ENCODE measurements at places on chromosomes 16 and 17.

- DNase-seq: no peak
Measured at GRCh38 chr16:17446661-17447060, 24.1 kb downstream of the XYLT1 start.

DNA sequence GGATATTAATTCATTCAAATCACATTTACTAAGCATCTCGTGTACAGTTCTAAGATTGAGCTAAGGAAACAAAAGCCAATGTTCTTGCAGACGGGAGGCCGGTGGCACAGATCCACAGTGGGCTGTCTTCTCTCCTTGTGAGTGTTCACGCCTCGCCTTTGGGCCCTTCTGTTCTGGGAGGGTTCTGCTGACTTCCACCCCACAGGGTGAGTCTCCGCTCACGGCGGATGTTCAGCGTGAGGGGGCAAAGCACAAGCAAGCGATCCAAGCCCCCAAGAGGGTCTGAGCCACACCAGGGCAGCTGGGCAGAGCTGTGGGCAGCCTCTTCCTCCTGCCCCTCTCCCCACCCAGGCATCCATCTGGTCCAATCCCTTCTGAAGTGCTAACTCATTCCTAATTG, 84.3 kb upstream of the DOC2B start:
- DNase-seq: no peak

- DNase-seq: no peak
Measured at GRCh38 chr17:75260641-75261335, 618 bp downstream of the GGA3 start.

DNA sequence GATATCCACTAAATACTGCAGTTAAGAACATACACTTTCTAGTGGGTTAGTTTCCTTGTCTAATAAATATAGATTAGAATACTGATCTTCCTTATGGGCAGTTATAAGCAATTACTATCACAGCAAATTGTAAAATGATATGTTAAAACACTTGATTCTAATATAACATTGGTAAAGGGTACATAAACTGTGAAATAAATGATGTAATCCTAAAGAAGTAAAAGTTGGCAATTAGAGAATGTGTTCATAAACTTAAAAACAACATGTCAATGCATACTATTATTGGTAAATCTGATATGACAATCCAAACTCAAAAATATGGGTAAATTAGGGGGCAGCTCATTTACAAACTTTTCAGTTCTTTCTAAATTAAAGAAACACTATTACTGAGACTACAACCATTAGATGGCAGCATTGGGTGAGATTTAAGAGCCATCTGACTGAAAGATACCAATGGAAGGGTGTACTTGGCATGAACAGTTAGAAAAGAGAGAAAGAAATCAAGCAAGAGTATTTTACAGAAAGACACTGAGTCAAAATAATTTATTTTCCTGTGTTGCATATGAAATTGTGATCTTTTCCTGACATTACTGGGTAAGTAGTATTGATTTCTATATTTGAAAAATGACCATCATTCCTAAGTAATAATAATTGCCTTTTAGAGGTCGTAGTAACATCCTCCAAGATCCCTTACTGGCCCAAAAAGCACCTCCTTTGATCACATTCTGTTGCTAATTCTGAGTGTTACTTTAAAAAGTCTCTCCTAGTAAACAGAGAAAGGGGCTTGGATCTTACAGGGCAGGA, 119.6 kb downstream of the SPAG9 start:
- peak; percentile 54 for DNase-seq

DNA sequence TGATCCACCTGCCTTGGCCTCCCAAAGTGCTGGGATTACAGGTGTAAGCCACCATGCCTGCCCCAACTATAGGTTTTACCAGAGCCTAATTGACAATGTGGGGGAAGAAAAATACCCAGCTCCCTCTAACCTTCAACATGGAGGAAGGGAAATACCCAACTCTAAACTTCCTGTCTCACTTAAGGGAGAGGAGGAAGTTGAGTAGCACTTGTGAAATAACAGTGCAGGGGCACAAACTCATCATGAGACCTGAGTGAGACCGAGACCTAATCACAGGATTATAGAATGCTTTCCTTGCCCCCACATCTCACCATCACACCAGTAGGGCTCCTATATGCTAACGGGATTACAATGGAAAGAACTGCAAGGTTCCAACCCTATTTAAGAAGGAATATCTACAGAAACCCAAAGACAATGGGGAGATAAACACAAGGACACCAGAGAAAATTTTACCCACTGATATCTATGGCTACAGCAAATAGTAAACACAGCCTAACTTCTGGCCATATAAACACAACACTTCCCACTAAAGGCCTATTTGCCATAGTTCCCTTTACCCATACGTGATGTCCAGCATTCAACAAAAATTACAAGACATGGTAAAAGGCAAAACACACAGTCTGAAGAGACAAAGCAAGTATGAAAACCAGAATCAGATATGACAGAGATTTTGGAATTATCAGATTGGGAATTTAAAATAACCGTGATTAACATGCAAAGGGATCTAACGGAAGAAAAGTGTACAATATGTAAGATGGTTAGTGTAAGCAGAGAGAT, 26.9 kb downstream of the OR3A1 start:
- no peak for DNase-seq

- no peak for DNase-seq
Measured at GRCh38 chr17:54882950-54883349, 17.7 kb upstream of the TOM1L1 start.

GRCh38 chr17:42694524-42694923, 12.2 kb downstream of the CNTNAP1 start:
- no peak for DNase-seq

DNA sequence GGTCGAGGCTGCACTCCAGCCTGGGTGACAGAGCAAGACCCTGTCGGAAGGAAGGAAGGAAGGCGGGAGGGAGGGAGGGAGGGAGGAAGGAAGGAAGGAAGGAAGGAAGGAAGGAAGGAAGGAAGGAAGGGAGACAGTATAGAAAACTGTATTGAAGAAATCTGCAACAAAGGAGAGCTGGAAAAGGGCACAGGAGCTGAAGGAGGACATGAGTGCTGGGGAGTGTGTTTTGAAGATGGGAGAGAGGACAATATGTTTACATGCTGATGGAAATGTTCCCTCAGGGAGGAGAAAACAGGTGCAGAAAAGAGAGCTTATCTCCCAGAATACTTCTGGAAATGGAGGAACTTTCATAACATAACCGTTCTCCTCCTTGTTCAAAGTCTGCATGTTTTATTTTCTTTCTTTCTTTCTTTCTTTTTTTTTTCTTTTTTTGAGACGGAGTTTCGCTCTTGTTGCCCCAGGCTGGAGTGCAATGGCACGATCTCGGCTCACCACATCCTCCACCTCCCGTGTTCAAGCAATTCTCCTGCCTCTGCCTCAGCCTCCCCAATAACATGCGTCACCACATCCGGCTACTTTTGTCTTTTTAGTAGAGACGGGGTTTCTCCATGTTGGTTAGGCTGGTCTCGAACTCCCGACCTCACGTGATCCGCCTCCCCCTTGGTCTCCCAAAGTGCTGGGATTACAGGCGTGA, 2.7 kb upstream of the HAP1 start:
- no peak for DNase-seq

DNA sequence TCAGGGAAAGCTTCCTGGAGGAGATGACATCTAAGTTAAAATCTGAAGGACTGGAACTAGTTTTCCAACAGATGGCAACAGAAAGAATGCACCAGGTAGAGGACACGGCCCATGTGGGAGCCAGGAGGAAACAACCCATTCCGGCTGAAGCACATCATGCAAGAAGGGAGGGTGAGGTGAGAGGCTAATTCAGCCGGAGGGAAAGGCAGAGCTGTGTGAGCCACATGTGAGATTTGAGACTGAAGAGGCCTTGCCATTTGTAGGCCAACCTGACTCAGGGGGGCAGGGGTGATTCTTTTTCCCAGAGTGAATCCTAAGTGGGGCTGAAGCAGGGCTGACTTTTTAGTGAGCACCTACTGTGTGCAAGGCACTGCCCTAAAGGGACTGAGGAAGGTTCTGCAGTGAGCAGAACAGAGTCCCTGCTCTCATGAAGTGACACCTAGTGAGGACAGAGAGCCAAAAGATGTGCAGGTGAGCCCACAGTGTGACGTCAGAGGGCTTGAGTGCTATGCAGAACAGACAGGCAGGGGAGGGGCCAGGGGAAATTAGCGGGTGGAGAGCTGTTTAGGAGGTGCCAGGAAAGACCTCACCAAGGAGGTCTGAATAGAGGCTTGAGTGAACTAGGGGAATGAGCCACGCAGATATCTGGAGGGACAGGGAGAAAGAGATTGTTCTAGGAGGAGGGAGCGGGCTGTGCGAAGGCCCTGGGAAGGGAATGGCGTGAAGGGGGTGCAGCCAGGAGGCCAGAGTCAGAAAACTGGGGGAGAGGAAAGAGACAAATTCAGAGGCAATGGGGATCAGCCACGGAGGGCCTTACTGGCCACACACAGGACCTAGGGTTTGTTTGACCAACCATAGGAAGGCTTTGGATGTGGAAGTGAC, 19.8 kb upstream of the IL21R start:
- no peak for DNase-seq

DNA sequence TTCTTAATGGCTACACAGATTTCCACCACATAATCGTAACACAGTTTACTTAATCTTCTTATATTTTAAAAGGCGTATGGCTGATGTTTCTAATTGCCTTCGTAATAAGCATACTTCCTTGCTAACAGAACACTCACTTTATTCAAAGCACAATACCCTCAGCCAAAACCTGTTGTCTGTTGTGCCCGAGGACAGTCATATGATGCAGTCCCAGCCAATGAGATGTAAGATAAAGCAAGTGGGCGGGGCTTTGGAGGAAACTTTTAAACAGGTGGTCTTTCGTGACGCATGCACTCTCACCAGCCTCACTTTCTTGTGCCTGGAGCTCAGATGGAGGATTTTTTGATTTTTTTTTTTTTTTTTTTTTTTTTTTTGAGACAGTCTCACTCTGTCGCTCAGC, 174.1 kb downstream of the ZFHX3 start:
- no peak for DNase-seq

- no peak for DNase-seq
Measured at GRCh38 chr16:57039148-57039812, 49.9 kb downstream of the NLRC5 start.

DNA sequence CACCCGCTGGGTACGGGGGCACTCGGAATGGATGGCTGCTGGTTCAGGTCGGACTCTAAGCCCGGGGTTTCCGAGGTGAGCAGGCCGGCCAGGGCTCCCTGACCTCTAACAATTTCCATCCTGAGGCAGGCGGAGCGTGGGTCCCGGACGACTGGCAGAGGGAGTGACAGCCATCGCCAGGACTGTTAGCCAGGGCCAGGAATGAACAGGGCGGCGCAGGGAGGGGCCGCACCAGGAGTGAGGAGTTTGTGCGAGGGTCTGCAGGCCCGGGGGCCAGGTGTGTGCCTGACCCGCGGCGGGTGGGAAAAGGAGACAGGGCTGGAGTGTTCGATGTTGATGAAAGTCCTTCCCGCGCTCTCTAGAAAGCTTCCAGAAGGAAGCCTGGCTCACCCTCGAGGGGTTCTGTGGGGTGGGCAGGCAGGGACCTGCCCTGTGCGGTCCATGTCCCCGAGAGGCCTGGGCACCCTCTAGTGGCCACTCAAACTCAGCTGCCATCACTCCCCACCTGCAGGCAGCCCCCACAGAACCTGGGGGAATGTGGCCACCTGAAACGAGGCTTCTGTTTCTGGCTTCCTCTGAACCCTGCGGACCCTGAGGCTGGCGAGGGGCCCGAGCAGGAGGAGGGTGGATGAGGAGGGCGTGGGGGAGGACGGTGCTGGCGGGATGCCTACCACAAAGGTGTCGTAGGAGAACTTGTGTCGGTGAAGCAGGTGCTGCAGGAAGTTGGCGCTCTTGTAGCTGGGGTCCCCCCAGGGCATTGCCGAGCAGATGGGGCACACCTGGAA, 8.2 kb downstream of the RNF166 start:
- no peak for DNase-seq

- DNase-seq: no peak
Measured at GRCh38 chr16:3659251-3659650, 4.8 kb downstream of the DNASE1 start.

DNA sequence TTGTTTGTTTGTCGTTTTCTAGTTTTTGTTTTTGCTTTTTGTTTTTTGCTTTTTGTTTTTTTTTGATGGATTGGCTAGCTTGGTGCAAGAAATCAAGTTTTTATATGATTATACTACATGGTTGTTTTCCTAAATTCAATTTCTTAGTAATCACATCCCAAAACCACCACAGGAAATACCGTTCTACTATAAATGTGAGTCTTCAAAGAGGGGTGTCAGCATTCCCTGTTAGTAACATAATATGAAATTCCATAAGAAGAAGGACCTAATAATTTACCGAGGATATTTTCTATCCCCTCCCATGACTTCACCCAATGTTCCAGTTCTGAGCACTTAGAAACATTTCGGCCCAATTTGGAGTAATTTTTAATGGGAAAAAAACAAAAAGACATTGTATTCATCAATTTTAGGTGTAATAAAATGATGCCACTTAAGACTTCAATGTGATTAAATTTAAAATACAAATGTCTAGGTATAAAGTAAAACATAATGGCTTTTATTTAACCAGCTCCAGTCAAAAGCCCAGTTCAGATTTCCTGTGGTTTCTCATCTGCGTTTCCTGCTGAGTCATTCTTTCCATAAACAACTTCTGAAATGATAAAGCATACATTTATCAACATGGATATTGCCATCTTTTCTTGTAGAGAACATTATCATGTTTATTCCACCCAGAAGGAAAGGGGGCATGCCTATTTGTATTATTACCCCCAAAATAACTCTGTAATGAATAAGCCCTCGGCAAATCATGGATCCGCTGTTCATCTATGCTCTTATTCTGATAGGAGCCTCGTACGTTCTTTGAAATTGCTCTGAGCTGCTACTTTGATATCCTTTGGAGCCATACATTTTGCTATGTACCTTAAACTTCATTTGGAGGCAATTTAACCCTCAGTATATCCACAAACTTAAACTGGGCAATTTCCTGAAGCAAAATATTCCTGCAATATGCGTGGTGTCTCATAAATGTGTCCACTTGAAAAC, 28.1 kb downstream of the HSBP1 start:
- DNase-seq: no peak

DNA sequence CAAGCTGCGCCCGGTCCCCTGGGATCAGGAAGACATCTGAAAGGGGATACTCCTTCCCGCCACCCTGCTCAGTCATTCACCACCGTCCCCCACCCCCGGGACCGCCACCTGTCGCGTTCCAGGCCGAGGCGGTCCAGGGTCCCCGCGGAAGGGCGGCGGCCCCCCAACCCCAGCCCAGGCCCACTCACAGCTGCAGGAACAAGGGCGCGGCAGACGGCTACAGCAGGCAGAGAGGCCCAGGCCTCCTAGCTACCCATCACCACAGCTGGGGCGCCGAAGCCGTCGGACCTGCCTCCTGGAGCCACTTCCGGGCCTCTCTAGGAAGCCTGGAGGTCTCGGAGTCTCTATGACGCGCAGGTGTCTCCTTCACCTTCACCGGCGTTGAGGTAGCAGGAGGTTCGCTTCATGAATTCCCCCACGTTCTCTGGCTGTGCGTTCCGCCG, at the start of gene SDR42E1:
Gene SDR42E1, minus strand, starts transcription at position 272 of the 443 bp plus-strand sequence. CDS start 10,612 bp downstream, outside the sequence.
- DNase-seq: peak; percentile 53

DNA sequence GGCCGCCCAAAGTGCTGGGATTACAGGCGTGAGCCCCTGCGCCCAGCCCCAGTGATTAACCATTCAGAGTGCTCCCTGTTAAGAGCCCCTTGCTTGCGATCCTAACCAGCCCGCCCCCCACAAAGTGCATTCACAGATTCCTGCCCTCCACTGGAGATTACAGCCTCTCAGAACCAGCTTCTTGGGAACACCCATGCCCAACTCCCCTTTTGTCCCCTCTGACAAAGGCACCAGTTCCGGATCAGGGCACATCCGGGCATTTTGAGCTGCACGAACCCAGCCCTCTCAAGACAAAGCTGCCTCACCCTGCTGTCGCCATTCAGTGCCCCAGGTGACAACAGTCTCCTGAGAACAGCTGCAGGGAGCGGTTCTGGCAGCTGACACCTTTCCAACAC, 848 bp upstream of the KRT19 start:
- peak; percentile 21 for DNase-seq
